ENCODE measurements at places on chromosomes 12 and 14.

DNA sequence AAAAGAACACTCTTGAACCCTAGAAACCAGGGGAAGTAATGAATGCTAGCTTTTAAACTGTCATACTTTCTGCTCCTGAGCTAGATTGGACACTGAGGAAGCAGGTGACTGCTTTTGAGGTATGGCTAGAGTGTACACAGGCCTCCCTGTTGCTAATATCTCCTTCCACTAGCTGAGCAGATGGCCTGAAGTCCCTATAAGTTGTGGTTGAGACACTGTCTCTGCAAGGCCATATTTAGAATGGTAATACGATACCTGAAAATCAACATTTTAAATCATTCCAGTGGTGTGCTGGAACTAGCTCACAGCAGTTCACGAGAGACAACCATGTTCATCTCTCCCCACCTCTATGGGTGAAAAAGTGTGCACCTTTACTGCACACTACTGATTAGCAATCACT, 46.4 kb upstream of the BMP4 start:
- DNase-seq, result no peak

DNA sequence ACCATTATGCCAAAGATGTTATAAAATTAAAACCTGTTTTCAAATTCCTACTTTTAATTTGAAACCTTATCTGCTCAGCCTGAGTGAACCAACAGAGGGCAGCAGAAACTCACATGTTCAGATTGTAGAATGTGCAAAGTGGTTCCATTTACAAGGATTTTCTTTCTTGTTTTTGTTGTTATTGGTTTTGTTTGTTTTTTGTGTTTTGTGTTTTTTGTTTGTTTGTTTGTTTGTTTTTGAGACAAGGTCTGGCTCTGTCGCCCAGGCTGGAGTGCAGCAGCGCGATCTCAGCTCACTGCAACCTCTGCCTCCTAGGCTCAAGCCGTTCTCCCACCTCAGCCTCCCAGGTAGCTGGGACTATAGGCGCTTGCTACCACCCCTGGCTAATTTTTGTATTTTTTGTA, 22.8 kb upstream of the GARIN2 start:
- DNase-seq, result peak; percentile 56

- DNase-seq, result no peak
Measured at GRCh38 chr14:79436335-79436734, 775.0 kb downstream of the DIO2 start.

GRCh38 chr12:132444957-132445883, 44.7 kb upstream of the FBRSL1 start:
- DNase-seq, result peak; percentile 78

DNA sequence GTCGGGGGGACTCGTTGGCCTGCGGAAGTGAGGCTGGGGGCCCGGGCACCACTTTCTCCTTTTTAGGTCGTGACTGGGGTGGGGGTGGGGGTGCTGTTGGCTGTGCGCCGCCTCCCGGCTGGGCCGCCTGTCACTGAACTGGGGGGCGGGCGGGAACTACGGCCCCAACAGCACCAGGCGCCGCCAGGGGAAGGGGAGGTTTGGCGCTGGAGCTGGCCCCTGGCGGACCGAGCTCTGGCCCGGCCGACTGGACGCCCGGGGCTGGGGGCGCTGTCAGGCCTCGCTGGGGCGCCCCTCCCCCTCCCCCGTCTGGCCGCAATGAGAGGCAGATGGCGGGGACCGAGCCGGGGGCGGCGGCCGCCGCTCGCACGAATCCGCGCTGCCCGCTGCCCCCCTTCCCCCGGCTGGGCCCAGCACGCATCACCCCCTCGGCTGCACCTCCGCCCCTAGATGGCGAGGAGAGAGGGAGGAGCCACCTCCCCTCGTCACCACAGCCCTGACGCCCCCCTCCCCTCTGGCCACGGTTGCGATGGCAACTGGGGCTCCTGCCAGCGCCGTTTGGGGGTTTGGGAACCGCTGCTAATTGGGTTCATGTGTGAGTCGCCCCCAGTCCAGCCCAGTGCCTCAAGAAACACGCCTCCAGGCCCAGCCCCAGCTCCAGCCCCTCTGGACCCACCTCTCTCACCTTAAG, 723 bp downstream of the NFATC4 start:
- no peak for DNase-seq

GRCh38 chr14:20907214-20907613, 16.0 kb downstream of the RNASE3 start:
- no peak for DNase-seq
